HEK293T (cell line): ENCODE measurements at places on chromosomes 7 and 10.

- no peak for DNase-seq
Observed at GRCh38 chr7:129143724-129144094, 798 bp upstream of the TSPAN33 start.

- DNase-seq = peak; percentile 39
Observed at GRCh38 chr7:156827587-156828203, 65.3 kb downstream of the LMBR1 start.

DNA sequence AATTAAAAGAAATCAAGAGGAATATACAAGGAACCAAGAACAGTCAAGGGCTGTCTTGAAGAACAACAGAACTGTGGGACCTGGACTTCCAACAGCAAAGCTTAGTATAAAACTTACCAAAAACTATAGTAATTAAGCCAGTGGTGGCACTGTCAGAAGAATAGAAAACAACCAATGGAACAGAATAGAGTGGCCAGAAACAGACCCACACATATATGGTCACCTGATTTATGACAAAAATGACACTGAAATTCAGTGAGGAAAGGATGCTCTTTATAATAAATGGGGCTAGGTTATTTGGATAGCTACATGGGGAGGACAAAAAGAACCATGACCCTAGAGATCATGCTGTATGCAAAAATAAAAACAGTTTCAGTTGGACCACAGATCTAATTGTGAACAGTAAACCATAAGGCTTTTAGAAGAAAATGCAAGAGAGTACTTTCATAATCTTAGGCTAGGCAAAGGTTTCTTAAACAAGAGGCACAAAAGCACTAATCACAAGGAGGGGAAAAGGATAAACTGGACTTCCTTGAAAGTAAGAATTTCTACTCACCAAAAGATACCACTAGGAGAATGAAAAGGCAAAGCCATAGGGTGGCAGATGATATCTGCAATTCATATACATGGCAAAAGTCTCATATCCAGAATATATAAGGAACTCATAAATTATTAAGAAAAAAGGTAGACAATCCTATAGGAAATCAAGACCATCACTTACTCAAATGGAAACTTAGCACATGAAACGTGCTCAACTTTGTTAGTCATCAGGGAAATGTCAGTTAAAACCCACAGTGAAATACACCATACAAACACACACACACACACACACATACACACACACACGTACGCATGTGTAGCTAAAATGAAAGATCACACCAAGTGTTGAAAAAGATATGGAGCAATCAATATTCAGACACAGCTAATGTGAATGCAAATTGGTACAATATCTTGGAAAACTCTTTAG, 20.8 kb downstream of the HYCC1 start:
- no peak for DNase-seq

- no peak for DNase-seq
Observed at GRCh38 chr10:79322616-79323543, 24.4 kb upstream of the PPIF start.

GRCh38 chr7:32263611-32264010, 193.4 kb upstream of the PDE1C start:
- no peak for DNase-seq

- DNase-seq = no peak
Observed at GRCh38 chr10:89399956-89400355, 7.5 kb downstream of the IFIT1 start.

DNA sequence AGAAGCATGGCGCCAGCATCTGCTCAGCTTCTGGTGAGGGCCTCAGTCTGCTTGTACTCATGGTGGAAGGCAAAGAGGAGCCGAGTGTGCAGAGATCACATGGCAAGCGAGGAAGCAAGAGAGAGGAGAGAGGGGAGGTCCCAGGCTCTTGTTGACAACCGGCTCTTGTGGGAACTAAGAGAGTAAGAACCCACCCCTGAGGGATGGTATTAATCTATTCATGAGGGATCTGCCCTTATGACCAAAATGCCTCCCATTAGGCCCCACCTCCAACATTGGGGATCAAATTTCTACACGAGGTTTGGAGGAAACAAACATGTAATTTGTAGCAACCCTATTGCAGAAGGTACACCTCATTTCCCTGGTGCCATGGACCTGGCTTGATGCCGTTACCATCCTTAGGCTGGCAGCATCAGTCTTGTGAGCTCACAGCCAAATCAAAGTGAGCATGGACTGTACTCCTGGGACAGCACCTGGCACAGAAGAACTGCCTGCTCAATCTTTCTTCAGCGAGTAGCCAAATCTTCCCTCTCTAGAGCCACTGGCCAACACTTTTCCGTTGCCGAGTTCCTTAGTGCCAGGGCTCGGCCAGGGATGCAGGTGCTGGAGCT, 6.5 kb downstream of the BTBD16 start:
- DNase-seq = no peak

GRCh38 chr10:65566906-65567305, 1358.9 kb upstream of the LRRTM3 start:
- DNase-seq = no peak

GRCh38 chr7:98556288-98556687, 60.8 kb upstream of the NPTX2 start:
- no peak for DNase-seq

GRCh38 chr10:112902730-112903129, 47.3 kb upstream of the TCF7L2 start:
- DNase-seq = no peak

- DNase-seq = no peak
Observed at GRCh38 chr10:642186-642890, 47.1 kb downstream of the DIP2C start.

- DNase-seq = no peak
Observed at GRCh38 chr7:18221377-18222293, 194.0 kb upstream of the PRPS1L1 start.

GRCh38 chr7:16205466-16205865, 215.9 kb downstream of the CRPPA start:
- no peak for DNase-seq

GRCh38 chr7:113268757-113269156, 150.4 kb upstream of the SMIM30 start:
- no peak for DNase-seq

DNA sequence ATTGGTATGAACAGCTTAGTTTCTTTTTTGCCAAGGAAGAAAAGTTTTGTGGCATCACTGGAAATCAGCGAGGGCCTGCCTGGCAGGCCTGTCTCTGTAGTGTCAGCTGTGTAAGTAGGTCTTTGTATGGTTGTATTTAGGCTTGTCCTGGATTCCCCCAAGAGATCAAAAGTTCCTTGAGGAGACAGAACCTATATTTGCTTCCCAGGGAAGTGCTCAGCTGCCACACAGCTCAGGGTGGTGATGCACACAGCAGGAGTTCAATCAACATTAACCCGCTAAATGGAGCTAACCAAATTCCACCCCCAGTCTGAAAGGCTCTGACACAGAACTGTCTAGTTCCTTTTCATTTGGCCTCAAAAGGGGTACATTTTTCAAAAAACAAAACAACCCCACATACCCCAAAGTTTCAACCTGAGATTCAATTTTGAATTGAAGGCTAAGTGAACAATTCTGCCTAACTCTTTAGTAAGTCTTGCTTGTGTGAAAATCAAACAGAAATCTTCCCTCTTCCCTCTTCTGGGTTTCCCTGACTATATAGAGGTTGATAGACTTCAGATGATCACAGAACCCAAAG, 124.4 kb downstream of the CLEC2L start:
- no peak for DNase-seq

DNA sequence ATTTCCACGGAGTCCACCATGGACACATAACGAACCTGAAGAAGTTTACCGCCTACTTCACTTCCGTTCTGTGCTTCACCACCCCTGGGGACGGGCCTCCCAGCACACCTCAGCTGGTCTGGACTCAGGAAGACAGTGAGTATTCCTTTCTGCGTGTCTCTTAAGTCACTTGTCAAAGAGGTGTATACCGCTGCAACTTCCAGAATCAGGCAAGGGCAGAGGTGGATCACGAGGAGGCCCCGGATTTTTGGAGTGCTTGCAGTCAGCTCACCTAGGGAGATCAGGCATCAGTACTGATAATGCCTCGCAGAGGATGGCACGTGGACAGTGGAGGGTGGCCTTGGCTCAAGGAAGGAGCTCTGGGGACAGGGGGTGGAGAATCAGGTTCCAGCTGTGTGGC, 630.4 kb upstream of the FOXK1 start:
- DNase-seq = no peak

DNA sequence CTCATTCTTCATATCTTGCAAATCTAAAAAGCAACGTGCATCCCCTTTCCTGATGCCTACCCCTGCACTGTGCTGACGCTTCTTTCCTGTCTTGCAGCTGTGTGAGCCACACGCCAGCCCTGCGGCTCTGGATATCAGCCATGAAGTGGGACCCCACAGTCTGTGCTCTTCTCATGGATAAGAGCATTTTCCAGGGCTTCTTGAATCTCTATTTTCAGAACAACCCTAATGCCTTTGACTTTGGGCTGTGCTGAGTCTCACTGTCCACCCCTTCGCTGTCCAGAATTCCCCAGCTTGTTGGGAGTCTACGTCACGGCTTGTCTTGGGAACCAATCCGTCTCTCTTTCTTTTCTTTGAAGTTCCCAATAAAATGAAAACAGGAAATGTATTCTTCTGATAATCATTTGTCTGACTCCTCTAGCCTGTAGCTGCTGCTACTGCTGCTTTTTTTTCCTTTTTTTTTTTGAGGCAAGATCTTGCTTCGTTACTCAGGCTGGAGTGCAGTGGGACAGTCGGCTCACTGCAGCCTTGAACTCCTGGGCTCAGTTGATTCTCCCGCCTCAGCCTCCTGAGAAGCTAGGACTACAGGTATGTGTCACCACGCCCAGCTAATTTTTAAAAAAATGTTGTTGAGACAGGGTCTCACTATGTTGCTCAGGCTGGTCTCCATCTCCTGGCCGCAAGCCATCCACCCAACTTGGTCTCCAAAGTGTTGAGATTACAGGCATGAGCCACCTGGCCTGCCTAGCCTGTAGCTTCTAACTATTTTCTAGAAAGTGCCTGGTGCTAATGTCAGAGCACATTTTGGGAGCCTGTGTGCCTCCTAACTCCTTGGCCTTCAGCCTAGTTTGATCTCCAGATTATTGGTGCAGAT, 30.3 kb downstream of the GSTO2 start:
- no peak for DNase-seq
